ENCODE measurements at places on chromosomes 11 and 22. TPM values are rescaled to one million over a fixed set of nuclear protein-coding genes. Genes with fewer than 3 reads are reported as not detected.
A peak's percentile ranks its signal among the peaks of the same experiment; 100 is the strongest.

HPX gene
- polyA plus RNA-seq, result not detected

CHRNA10 gene
- polyA plus RNA-seq, result not detected

ZPR1 gene
- polyA plus RNA-seq, result 48.1 TPM

DNA sequence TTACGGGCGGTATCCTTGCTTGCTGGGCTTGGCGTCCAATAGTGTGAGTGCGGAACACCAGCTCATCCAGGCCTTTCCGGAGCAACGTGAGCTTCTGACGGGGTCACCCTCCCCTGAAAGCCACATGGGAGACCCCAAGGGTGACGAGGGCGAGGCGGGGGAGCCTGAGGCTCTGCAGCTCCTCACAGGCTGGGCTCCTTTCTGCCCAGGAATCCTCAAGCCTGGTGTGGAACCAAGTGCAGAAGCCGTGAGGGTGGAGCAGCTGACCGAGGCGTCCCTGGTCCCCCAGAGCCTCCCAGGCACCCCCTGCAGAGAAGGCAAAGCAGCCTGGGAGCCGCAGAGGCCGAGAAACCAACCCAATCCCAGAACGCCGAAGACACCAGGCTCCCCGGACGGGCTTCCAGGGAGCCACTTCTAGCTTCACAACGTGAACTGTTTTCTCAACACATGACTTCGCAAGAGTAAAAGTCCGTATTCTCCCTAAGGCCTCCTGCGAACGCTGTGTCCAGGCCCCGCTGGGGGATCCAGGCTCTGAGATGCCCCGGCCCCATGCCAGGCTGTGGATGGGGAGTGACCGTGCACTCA, 530.3 kb downstream of the BRD1 start:
- no peaks in the 10 kb centered on the region for H3K27me3 ChIP-seq
- no peak overlapping the region for H3K27ac ChIP-seq
- no peaks in the 10 kb centered on the region for H3K36me3 ChIP-seq

- DNase-seq, result no peak
- H3K27ac ChIP-seq, result no peak overlapping the region
- H3K4me1 ChIP-seq, result peaks cover 11% of the 10 kb centered on the region
- H3K4me3 ChIP-seq, result no peak overlapping the region
- H3K36me3 ChIP-seq, result no peaks in the 10 kb centered on the region
These were observed 67.5 kb downstream of the GAB2 start for GRCh38 chr11:78350091-78350645.

DNA sequence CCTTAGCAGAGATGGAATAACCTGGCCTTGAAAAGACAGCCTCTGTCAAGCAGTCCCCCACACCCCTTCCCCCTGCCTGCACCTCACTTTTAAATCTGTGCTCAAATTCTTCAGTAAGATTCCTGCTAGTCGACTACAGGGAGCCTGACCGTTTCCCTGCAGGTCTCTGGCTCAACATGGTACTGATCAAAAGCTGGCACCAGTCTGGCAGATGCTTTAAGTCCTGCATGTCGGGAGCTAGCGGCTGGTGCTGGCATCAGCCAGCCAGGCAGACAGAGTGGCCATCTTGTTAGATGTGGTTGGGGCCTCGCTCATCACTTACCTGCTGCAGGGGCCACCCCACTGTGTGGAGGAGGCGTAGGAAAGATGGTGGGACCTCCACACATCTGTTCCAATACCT, 204.4 kb upstream of the SORL1-AS1 start:
- no peak overlapping the region for H3K27ac ChIP-seq
- H3K36me3 ChIP-seq, result no peaks in the 10 kb centered on the region

- no peak for DNase-seq
- no peaks in the 10 kb centered on the region for H3K36me3 ChIP-seq
- no peak overlapping the region for H3K4me3 ChIP-seq
- H3K27ac ChIP-seq, result no peak overlapping the region
These were observed 60.9 kb upstream of the EMID1 start for GRCh38 chr22:29144786-29145160.

GRCh38 chr11:96023275-96023674, 99.4 kb upstream of the MTMR2 start:
- H3K27me3 ChIP-seq, result no peaks in the 10 kb centered on the region
- no peaks in the 10 kb centered on the region for H3K36me3 ChIP-seq
- H3K4me3 ChIP-seq, result no peak overlapping the region
- H3K27ac ChIP-seq, result no peak overlapping the region

GRCh38 chr11:78562398-78562797, 12.3 kb downstream of the NARS2 start:
- no peaks in the 10 kb centered on the region for H3K27me3 ChIP-seq
- no peak overlapping the region for H3K4me3 ChIP-seq
- peaks cover 36% of the 10 kb centered on the region for H3K4me1 ChIP-seq

GRCh38 chr11:104895634-104896033, 2.6 kb downstream of the CASP12 start:
- no peak for DNase-seq
- H3K27me3 ChIP-seq, result no peaks in the 10 kb centered on the region
- H3K4me1 ChIP-seq, result peaks cover 22% of the 10 kb centered on the region
- no peaks in the 10 kb centered on the region for H3K36me3 ChIP-seq
- no peak overlapping the region for H3K27ac ChIP-seq

GRCh38 chr11:2825889-2826678, 59.5 kb downstream of the CDKN1C start:
- no peak overlapping the region for H3K27ac ChIP-seq
- no peak for DNase-seq
- no peaks in the 10 kb centered on the region for H3K36me3 ChIP-seq
- H3K4me1 ChIP-seq, result no peaks in the 10 kb centered on the region
- no peaks in the 10 kb centered on the region for H3K27me3 ChIP-seq
- no peak overlapping the region for H3K4me3 ChIP-seq

DNA sequence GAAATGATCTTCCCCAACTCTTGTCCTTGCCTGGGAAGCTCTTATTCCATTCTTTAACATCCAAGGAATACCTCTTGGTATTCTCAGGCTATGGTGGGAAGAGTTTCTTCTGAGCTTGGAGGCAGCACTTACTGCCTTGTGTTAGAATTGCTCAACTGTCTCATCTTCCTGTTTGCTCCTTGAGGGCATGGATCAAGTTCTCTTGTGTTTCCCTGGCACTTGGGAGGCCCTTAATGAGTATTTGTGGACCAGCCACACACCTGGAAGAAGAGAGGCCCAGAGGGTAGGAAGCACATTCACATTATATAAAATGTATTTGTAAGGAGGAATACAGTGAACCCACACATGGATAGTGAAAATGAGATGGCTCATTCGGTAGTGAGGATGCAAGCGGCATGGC, 3.4 kb upstream of the SORL1-AS1 start:
- H3K4me3 ChIP-seq, result no peak overlapping the region
- no peaks in the 10 kb centered on the region for H3K36me3 ChIP-seq
- peaks cover 82% of the 10 kb centered on the region for H3K4me1 ChIP-seq
- no peaks in the 10 kb centered on the region for H3K27me3 ChIP-seq
- DNase-seq, result no peak
- peak overlapping the region; percentile 79 for H3K27ac ChIP-seq
